Astrocyte (in vitro differentiated cells and primary cell): ENCODE measurements at places on chromosomes 12 and 14.

DNA sequence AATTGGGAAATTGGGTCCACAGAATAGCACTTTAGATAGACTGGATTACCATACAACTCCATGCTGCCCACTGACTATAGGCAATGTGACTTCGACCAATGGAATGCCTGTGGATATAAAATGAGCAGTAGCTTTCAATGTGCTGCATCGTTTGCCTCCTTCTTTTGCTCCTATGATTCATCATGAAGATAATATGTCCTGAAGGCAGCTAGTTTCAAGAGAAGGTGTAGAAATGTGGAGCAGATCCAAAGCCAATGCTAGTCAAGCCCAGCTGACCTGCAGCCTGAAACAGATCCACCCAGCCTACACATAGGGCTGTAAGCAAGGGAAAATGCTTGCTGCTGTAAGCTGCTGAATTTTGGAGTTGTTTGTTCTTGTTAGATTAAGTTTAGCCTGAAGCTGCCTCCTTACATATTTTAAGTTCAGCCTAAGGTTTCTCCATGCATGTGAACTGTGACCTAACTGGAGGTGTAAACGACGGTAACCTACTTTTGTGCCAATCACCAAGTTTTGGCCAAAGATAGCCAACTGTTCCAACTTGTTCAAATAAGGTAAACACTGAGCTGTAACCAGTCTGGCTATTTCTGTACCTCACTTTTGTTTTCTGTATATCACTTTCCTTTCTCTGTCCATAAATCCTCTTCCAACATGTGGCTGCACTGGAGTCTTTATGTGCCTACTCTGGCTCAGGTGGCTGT, 169.1 kb upstream of the AVPR1A start:
- no peak for DNase-seq

DNA sequence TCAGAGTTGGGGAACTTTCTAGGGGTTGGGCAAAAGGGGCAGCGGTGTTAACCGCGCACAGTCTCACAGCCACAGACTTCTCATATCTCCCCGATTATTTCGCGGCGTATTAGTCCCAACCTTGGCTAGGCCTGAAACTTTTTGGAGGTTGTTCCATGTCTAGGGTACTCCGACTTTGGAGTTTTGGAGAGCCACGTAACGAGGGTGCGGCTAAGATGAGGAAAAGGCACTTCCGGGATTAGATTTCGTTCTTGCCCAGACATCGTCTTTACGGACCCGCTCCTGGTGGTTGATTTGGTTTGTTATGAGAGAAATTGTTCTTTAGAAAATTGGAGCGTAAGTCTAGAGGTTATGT, 513 bp downstream of the CCNK start:
- peak; percentile 27 for DNase-seq

GRCh38 chr14:60221457-60221856, 27.6 kb upstream of the PPM1A start:
- DNase-seq = no peak

GRCh38 chr12:124172636-124173035, 122.3 kb upstream of the RFLNA start:
- DNase-seq = peak; percentile 21

GRCh38 chr12:2804393-2805142, 7.9 kb upstream of the ITFG2 start:
- peak; percentile 62 for DNase-seq

GRCh38 chr14:58668848-58669480, 31.2 kb downstream of the DACT1 start:
- DNase-seq = no peak

DNA sequence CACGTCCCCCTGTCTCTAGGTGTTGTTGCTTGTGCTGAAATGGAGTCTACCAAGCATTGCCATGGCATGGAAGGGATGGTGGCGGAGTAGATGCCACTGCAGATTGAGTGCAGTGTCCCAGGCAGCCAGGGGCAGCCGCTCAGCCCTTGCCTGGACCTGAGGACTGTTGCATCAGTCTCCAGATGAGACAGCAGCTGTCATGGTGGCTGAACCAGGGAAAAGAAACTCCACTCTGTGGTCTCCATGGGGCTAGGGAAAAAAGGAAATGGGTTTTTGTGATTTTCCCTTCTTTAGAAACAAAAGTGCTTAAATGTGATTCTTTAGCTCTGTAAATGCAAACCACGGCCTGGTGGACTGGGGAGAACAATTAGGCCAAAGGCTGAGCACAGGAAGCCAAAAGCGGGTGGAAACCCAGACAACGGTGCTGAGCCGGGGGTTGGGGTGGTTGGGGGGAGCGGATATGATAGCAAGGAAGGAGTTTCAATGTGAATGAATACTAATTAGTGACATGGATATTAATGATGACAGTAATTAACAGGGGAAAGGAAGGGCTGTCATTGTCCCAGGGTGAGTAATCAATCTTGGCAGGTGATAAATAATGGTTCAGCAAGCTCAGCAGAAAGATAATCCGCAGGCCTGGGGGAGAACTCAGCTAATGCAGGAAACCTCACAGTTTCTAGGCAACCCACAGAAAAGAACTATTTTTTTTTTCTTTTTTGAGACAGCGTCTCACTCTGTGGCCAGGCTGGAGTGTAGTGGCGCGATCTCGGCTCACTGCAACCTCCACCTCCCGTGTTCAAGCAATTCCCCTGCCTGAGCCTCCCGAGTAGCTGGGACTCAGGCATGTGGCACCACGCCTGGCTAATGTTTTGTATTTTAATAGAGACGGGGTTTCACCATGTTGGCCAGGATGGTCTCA, 442.6 kb downstream of the DPF3 start:
- peak; percentile 41 for DNase-seq

DNA sequence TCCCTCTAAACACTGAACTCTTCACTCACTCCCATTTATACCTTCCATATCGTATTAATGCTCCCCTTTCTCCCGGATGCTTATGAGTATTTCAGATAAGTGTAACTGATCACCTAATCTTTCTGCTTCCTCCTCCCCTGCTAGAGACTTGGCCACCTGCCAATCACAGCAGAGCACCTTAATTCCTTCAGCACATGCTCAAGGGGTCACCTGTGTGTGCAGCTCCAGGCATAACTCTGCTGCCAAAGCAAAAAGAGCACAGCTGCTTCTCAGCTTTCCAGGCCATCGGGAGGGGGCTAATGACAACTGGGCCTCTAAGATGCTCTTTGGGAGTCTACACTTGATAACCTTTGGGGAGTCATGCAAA, 106.9 kb upstream of the DYRK2 start:
- DNase-seq = no peak

GRCh38 chr12:91818227-91819131, 327.2 kb downstream of the BTG1 start:
- DNase-seq = peak; percentile 43

DNA sequence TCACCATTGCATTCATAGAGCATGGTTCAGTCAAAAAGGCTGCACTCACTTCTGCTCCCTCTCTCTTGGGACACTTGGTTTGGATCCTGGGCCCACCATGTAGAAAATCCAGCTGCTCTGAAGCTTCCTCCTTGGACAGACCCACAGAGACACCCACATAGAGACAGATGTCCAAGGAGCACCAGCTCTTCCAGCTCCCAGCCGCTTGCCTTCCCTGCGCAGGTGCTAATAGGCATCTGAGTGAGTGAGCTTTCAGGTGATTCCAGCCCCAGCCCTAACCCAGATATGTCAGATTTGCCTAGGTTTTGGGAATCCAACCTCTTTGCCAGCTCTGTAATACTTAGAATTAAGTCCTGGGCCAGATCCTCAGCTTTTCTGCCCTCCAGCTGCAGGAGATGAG, 38.6 kb downstream of the DLK1 start:
- DNase-seq = no peak

- no peak for DNase-seq
Observed at GRCh38 chr12:7061138-7061537, 620 bp downstream of the C1S start.

DNA sequence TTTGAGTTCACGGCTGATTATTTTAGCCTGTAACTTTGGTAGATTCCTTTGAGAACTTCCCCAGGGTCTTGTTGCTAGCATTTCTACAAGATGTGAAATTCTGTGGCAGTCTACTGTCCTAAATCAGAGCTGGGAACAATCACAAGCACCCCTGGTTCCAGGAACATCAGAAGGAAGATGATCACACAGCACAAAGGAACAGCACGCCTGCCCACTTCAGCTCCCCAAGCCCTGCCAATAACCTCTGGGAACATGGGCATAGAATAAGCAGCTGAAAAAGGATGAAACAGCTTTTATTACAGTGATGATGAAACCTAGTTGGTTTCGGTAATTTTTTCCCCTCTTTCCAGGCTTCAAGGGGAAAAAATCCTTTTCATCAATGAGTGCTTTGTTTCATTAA, 12.3 kb downstream of the GPR19 start:
- DNase-seq = no peak

- DNase-seq = peak; percentile 69
Observed at GRCh38 chr14:37061697-37062096, 110.7 kb downstream of the SLC25A21 start.

DNA sequence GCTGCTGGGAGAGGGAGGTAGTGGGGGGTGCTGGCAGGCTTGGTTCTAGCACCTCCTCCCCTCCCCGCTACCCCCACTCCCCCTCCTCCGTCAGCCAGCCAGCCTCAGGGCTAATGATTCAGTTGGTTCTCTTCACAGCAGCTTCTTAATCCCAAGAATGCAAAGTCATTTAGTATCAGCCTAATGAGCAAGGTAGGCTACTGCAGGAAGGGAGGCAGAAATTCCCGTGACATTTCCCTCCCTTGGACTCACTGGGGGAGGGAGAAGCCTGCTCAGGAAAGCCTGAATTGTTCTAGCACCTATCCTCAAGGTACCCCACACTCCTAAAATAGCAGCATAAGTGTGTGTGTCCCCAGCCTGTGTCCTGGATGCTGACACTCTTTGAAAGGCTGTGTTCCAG, 29.8 kb downstream of the ITPK1 start:
- peak; percentile 24 for DNase-seq

GRCh38 chr14:45990252-45990651, 661.3 kb downstream of the RPL10L start:
- DNase-seq = no peak

DNA sequence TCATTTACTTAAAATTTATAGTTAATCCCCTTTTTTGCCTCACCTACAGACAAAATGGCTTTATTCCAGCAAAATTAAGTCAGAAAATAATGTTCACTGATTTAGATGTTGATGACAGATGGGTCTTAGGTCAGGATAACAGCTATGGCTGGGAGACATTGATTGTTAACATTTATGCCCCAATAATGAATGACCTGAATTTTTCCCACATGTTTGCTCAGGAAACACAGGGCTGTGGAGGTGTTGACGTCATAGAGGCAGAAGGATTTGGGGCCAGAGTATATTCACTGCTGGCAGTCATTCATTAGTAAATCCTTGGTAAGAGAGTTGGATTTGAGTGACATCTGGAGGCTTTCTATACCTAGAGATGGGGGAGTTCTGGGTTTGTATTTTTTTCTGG, 121.3 kb downstream of the PDE3A start:
- DNase-seq = no peak

DNA sequence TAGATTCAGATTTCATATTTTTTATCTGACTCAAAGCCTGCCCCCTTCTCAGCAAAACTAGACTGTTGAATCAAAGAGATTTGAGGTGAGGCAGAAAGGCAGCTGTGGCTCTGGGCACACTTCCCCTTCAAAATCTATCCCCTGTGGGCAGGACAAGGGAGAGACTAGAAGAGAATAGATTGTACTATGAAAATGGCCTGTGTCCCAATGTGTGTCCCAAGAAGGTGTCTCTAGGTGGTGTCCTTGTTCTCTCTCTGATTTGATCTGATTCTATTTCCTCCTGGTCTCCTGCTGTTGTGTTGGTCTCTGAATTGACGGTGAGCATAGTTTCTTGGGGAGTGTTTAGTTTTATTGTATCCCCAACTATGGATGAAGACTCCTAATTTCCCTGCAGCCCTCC, 565.8 kb upstream of the ATP2B1 start:
- DNase-seq = no peak
